ENCODE measurements at places on chromosomes 4 and X. TPM values are rescaled to one million over a fixed set of nuclear protein-coding genes. Genes with fewer than 3 reads are reported as not detected.

DNA sequence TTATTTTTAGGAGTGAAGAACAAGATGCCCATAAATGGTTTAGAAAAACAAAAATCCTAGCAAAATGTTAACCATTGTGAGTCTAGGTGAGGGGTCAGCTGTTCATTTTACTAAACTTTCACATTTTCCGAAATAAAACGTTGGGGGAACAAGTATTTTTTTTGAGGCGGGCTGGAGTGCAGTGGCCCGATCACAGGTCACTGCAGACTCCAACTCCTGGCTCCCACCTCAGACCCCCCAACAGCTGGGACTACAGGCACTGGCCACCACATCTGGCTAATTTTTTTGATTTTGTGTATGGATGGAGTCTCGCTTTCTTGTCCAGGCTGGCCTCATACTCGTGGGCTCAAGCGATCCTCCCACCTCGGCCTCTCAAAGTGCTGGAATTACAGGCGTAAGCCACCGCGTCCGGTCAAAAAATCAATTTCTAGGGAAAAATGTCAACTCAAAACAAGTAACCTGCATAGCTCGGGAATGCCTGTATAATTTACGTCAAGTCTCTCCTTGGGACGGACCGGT, 742 bp upstream of the TAF1 start:
- DNase-seq: no peak

- no peak for DNase-seq
These were observed 1025.0 kb downstream of the RAB28 start for GRCh38 chr4:12459126-12459525.

GRCh38 chrX:118558926-118559325, 63.3 kb downstream of the DOCK11 start:
- no peak for DNase-seq

DNA sequence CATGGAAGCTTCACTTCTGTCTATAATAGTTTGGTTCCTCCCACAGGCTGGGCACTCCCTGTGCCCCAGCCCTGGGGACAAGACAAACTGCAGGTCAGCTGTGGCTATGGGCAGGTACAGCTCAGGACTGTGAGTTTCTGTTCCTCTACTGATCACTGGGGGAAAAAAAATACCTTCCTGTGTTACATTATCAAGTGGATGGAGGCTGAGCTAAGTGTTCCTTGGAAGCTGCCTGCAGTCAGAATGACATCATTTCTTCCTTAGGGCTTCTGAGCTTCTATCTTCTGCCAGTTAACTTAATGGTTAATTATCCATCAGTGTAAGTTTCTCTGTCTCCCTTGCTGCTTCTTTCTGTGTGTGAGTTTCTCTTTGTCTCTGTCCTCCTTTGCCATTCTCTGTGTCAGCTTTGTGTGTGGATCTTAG, 4.6 kb downstream of the RAB33A start:
- DNase-seq: no peak

- DNase-seq: no peak
These were observed 557 bp upstream of the ARHGEF6 start for GRCh38 chrX:136781180-136781797.

The TRAM1L1 gene
- 1.2 TPM for total RNA-seq

The TBC1D8B gene
- total RNA-seq: 6.5 TPM

The LDB2 gene
- 46.8 TPM for total RNA-seq

The GASK1B gene
- total RNA-seq: 80.5 TPM

The GPRIN3 gene
- 9.7 TPM for total RNA-seq

Data from right cardiac atrium (tissue), 5 donors.